ENCODE measurements at places on chromosomes 2 and 18.

GRCh38 chr2:128685841-128686496, 367.3 kb upstream of the HS6ST1 start:
- H3K4me1 ChIP-seq, result no peaks in the 10 kb centered on the region
- no peak overlapping the region for H3K27ac ChIP-seq
- no peaks in the 10 kb centered on the region for H3K27me3 ChIP-seq
- H3K4me3 ChIP-seq, result no peak overlapping the region
- DNase-seq, result no peak
- H3K36me3 ChIP-seq, result no peaks in the 10 kb centered on the region

DNA sequence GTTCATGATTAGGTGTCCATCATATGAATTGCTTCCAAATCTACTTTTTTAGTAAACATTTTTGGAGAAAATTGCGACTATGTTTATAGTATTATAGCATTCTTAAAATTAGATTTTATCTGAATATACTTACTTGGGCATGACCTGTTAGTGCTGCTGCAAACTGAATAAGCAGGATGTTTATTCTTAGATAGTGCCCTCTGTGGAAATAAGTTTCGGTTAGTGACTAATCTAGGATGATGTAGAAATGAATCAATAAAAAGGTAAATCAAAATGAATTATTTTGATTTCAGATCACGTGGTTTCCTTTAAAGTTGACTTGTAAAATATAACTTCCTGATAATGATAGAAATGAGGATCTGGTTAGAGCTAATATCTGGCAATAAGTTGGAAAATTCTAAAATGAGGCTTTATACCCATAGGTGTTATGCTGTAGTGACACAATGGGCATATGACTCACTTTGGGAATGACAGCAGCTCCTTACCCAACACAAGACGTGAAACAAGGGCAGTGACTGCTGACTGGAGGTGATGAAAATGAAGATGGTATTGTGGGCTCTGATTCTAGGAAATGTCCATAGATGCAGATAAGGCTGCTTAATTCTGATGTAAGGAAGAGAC, 165.8 kb upstream of the TCF4 start:
- H3K27ac ChIP-seq, result no peak overlapping the region
- H3K36me3 ChIP-seq, result no peaks in the 10 kb centered on the region

DNA sequence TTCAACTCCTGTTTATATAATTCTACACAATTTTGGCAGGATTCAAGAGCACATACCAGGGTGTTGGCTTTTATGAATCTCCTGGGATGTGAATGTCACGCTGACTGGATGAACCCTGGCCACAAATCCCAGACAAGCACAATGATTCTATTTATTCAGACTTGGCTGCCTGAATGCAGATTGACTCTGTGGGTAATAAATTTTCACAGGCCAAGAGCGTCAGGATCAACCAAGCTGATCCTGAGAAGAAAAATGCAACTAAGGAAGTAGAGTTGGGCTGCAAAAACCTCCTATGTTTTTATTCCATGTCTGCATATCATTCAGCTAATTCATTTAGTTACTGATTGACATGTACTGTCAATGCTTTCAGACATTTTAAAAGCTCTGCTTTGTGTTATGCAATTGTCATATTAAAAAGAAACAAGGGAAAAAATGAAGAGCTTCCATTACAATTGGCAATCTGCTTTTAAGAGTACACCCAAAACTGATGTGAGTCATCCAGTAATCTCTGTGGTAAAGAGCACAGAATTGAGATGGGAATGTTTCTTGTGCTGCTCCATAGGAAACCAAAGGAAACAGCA, 173.0 kb upstream of the REV1 start:
- H3K4me3 ChIP-seq, result no peak overlapping the region
- DNase-seq, result no peak
- H3K27ac ChIP-seq, result no peak overlapping the region
- no peaks in the 10 kb centered on the region for H3K36me3 ChIP-seq

- H3K4me1 ChIP-seq, result peaks cover 4% of the 10 kb centered on the region
- H3K27ac ChIP-seq, result no peak overlapping the region
- H3K4me3 ChIP-seq, result no peak overlapping the region
- no peak for DNase-seq
Measured at GRCh38 chr2:94999431-94999883, 26.1 kb upstream of the MAL start.

GRCh38 chr2:85468704-85469349, 50.3 kb downstream of the SH2D6 start:
- H3K27ac ChIP-seq, result no peak overlapping the region
- peaks cover 8% of the 10 kb centered on the region for H3K4me1 ChIP-seq
- no peak for DNase-seq

DNA sequence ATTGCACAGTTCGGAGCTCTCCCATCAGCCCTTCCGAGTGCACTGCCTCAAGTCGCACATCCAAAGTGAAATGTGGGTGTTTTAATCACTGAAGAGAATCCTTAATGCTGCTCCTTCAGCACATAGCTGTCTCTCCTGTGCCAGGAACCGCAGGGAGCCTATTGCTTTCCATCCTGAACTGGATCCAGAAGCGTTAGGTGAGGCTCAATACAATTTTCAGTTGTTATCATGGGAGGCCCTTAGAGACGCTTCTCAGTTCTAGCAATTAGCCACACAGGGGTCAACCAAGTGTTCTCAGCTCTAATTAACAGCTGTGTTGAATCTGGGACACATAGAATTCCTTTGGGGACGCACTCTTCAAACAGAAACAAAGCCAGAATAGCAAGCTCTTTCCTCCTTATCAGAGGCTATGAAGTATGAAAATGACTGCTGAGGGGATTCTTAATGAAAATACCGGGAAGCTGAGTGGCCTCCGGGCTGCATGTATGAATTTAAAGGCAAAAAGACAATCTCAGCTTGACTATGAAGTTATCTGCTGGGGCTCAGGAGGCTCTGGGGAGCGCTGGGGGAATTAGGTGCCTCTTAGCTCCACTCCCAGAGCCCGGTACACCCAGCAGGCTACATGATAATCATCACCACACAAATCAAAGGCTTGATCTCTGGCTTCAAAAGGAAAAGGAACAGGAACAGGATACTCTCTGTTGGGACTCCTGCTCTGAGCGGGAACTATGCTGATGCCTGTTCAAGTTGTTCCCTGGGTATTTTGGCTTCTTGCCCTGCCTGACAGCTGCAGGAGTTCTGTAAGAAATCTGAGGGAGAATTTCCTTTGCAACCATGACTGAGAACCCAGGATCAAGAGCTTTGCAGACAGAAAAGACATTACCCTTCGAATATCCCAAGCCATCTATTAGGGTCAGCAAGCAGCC, 55.4 kb upstream of the NCOA1 start:
- H3K36me3 ChIP-seq, result no peaks in the 10 kb centered on the region
- H3K27ac ChIP-seq, result no peak overlapping the region
- H3K4me3 ChIP-seq, result no peak overlapping the region
- no peaks in the 10 kb centered on the region for H3K27me3 ChIP-seq
- H3K4me1 ChIP-seq, result no peaks in the 10 kb centered on the region

DNA sequence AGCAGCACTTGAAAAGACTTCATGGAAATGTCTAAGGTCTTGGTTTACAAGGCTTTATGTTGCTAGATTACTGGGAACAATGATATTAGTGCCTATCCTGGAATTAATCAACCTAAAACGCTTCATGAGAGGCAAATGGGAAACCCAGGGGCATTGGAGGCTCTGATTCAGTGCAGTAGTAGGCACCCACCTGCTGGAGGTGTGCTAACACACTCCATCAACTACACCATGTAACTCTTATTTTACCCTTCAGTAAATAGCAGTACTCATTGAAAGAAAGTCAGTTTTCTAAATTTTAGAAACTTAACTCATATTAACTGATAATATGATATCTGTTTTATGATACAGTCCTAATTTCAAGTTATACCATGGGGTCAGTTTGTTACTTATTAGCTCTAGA, 17.4 kb upstream of the HNRNPA3 start:
- DNase-seq, result no peak
- H3K27me3 ChIP-seq, result no peaks in the 10 kb centered on the region
- no peaks in the 10 kb centered on the region for H3K36me3 ChIP-seq
- no peaks in the 10 kb centered on the region for H3K4me1 ChIP-seq

DNA sequence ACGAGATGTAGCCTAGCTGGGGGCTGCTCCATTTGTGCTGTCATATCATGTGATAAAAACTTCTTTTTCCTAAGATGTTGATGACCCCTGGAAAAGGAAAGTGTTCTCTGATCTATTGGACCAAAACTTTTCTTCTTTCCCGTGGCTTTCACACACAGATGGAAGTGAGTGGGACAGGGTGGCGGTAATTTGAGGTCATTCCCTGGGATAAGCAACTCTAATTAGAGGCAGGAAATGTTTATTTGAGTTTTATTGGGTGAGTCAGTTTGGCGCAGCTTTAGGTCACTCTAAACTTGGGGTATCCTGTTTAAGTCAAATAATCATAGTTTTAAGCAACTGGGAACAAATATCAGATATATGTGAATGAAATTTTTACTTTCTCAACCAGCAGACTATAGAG, 221.0 kb upstream of the EPAS1 start:
- no peaks in the 10 kb centered on the region for H3K36me3 ChIP-seq
- no peak overlapping the region for H3K27ac ChIP-seq
- no peaks in the 10 kb centered on the region for H3K4me1 ChIP-seq
- no peak overlapping the region for H3K4me3 ChIP-seq

DNA sequence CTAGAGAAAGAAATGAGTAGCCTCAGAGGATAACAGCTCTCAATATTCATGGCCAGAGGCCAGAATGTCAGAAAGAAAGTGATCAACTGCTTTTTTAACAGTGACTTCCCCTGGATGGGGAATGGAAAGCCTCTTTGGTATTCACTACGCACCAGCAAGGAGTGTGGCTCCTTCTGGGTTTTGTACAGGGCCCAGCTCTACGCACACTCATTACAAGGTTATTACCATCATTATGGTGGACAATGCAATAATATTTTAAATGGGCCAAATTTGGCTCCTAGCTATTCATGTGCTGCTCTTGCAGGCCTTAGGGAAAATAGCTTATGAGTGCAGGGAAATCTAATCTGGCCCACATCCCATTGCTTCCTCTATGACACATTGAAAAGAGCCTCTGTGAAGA, 1149.5 kb upstream of the FANCL start:
- no peak for DNase-seq
- H3K4me1 ChIP-seq, result no peaks in the 10 kb centered on the region
- no peak overlapping the region for H3K27ac ChIP-seq
- no peak overlapping the region for H3K4me3 ChIP-seq
- H3K27me3 ChIP-seq, result no peaks in the 10 kb centered on the region

DNA sequence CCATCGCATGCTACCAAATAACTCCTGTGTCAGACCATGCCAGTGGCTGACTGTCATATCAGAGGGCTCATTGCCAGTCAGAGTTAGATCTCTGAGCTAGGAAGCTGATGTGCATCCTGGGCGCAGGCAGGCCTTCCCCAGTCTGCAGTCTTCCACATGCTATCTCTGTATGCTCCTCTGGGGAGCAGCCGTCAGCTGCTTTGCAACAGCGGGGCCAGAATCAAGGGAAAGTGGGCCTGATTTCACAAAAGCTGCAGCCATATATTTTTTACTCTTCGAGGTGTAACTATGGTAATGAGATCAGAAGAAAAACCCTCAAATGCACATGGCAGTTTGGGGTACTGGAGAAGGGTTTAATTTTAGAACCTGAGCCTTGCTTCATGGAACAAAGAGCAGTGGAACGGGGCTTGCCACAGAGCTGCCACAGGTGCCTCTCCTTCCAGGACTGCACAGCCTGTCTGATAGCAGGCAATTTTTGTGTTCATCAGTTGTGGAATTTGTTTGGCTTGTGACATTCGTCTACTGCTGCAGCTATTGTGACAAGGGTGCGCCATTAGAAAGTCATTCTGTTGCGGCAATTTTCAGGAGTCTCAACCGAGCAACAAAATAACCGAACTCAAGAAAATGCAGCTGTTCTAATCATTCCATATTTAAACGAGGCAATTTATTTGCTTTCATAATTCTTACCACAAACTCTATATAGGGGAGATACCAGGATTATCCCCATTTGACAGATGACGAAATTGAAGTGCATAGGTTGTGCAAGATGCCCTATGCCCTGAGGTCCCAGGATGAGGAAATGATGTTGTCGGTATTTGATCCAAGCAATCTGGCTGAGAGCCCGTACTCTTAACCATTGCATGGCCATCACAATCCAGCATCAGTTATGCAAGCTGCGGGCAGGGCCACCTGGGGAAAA, 109.6 kb upstream of the CYRIA start:
- H3K27ac ChIP-seq, result no peak overlapping the region
- peaks cover 9% of the 10 kb centered on the region for H3K27me3 ChIP-seq
- no peak for DNase-seq
- H3K4me3 ChIP-seq, result no peak overlapping the region
- H3K4me1 ChIP-seq, result no peaks in the 10 kb centered on the region

GRCh38 chr2:20755132-20755800, 67.6 kb downstream of the LDAH start:
- peaks cover 55% of the 10 kb centered on the region for H3K36me3 ChIP-seq
- no peaks in the 10 kb centered on the region for H3K4me1 ChIP-seq
- H3K4me3 ChIP-seq, result no peak overlapping the region
- no peak overlapping the region for H3K27ac ChIP-seq
- no peak for DNase-seq

DNA sequence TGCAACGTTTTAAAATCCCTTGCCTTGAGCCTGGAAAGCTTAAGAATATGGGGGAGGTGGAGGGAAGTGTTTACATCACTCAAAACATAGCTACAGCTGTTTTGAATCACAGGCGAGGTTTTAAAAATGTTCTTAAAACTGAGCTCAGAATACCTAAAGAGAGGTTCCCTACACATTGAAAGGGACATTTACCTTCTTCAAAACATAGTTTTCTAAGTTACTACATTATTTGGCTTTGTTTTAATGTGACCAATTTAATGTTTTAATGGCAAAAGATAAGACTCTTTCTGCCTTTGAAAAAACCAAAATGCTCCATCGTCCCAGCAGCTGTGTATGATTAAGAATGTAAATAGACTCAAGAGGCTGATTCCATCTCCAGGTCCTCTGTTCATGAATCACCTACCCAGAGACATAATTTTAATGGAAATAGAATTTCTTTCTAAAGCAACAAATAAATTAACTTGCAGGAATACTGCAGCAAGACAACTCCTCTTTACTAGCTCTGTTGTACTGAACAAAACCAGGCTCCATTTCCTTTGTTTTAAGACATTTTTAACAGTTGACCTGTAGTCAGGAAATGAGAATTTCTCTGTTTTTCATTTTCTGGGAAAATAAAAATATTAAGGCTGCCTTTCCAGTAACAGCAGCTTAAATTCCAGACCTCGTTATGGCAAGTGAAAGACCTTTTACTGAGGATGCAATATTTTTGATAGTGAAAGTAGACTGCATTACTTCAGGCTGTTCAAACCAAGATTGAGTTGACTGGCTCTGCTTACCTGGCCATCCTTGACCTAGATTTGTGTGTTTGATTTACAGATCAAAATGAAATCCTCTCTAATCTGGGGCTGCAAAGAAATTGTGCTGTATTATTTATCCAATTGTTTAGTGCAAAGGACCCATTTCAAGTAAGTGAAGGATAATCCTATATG, 33.7 kb upstream of the WDR75 start:
- peaks cover 2% of the 10 kb centered on the region for H3K4me1 ChIP-seq
- DNase-seq, result no peak
- no peaks in the 10 kb centered on the region for H3K36me3 ChIP-seq
- H3K4me3 ChIP-seq, result no peak overlapping the region
- no peak overlapping the region for H3K27ac ChIP-seq

GRCh38 chr2:217909156-217909820, 93.5 kb downstream of the TNS1 start:
- no peaks in the 10 kb centered on the region for H3K36me3 ChIP-seq
- H3K27me3 ChIP-seq, result peaks cover 23% of the 10 kb centered on the region
- no peak overlapping the region for H3K27ac ChIP-seq
- H3K4me1 ChIP-seq, result no peaks in the 10 kb centered on the region
- DNase-seq, result no peak

Data from naive thymus-derived CD8-positive, alpha-beta T cell (primary cell).